ENCODE measurements at places on chromosomes 2 and 18. TPM values are rescaled to one million over a fixed set of nuclear protein-coding genes. Genes with fewer than 3 reads are reported as not detected.

CPLX4 gene
- not detected for total RNA-seq

DNA sequence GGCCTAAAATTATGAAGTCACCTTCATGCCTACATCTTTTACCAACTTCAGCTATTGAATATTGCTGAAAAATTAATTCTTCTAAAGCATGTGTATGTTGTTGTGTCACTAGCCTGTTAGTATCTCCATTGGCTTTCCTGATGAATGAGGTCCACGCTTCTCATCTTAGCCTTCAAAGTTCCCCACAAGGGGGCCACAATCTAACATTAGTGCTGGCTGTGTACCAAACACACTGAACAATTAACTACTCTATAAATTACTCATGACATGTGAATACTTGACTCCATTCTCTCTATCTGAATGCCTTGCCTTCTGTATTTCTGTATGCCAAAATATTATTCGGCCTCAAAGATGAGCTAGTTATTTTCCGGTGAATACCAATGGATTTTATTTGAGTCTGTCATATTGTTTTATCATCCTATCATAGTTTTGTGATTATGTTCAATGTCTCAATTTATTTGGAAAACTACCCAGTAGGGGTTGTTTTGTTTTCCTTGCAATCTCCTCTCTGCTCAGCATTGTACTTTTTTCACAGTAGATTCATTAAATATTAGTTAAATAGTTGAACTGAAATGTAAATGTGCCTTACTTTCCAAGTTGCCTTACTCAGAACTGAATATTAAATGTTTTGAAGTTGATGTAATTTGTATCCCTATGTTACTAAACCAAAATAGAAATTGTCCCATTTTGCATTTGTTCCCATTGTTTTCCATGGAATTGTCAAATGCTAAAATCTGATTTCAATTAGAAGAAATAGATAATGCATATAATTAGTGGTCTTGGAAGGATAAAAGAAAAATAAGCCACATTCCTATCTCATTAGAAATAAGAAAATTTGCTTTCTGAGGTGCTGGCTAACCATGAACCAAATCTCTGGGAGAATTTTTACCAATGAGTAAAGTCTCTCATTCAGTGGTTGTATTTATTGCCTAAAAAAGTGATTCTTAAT, 208.4 kb upstream of the COL3A1 start:
- no peak for DNase-seq

GRCh38 chr18:55320424-55321264, 267.3 kb downstream of the TCF4 start:
- no peak for DNase-seq

LCT gene
- not detected for total RNA-seq

DNA sequence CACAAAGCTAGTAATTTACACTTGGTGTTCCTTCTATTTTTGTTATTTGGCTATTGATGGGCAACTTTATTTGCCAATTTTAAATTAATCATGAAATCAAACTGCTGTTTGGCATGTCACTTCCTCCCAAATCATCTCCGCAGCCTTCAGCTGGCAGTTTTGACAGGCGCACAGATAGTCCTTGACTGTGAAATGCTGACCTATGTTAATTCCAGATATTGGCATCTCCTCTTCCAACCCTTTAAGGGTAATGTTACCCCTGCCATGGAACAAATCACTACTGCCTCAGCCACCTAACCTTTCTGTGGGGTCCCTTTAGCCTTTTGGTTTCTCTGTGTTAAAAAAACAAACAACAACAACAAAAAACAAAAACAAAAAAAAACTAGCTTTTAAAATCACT, 182.4 kb upstream of the TANK start:
- no peak for DNase-seq

RPRM gene
- 0.98 TPM for total RNA-seq

DNA sequence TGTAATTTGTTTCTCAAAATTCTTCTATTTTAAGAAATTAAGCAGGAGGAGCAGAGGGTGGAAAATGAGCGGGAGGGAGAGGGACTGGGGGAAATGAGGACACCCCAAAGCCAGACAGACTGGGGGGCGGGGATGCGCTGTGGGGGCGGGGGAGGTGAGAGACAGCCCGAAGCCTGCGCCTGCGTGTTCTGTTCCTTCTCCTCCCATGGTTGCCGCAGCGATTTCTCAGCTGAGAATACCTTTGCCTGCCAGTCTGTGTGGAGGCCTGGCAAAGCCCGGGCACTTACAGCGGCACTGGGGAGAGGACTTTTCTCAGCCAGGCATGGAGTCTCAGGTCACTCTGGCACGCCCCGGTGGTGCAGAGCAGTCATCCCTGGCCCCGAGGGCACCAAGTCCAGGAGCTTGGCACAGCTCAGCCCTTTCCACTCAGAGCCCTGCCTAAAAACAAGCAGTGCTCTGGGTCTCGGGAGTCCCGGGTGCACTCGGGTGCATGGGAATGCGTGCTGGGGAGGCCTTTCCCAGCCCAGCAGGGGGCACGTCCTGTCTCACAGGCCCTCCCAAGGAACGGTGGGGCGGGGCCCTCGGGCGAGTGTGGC, 289.3 kb upstream of the HS6ST1 start:
- peak; percentile 23 for DNase-seq

PARD3B gene
- total RNA-seq = 28.3 TPM

TUBA3D gene
- not detected for total RNA-seq

GRCh38 chr18:63073481-63073880, 246.1 kb downstream of the BCL2 start:
- no peak for DNase-seq

GAL3ST2 gene
- total RNA-seq = 50.8 TPM

GRCh38 chr2:156511803-156512202, 75.6 kb downstream of the GPD2 start:
- no peak for DNase-seq

SOWAHC gene
- 42.4 TPM for total RNA-seq

GRCh38 chr18:56044239-56044638, 456.2 kb upstream of the TCF4 start:
- DNase-seq = no peak

CAPN14 gene
- 0.09 TPM for total RNA-seq

STAT1 gene
- 91.7 TPM for total RNA-seq

DNA sequence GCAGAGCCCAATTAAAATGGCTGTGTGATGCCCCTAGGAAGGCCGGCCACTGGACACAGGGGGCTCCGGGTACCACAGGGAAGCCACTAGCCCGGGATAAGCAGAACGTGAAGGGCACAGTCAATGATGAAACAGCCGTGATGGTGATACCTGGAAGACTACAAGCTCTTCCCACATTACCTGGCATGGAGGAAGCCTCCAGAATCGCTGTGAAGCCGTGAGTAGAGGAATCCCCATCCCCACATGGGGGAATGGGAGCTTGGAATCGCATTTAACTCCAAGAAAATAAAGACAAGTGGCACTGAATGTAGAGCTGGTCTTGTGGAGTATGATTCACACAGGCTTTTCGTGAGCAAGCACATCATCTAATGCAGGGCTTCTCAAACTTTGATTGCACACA, 16.1 kb downstream of the GALNT14 start:
- DNase-seq = no peak

DNA sequence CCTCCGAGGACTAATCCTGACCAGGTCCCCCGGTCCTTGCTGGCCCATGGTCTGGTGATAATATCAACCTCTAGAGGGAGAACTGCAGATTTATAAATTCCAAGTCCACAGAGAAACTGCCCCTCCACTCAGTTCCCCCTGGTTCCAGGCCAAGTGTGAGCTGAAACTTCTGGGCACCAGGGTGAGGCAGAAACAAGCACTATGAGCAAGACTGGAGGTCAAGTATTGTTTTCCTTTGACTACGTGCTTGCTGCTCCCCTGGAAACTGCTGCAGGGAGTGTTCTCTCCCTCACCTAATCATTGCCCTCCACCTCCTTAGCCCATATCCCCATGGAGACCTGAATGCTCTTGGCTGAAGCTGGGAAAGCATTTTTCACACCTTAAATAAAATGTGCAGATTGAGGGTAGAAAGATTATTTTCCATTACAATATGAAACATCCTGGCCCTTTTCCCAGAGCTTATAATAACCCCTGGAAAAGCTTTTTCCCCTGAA, 135.2 kb downstream of the RDH14 start:
- DNase-seq = no peak

- no peak for DNase-seq
Observed at GRCh38 chr18:42100911-42101310, 145.9 kb downstream of the PIK3C3 start.

- no peak for DNase-seq
Observed at GRCh38 chr2:128454980-128455720, 136.5 kb upstream of the HS6ST1 start.

DNA sequence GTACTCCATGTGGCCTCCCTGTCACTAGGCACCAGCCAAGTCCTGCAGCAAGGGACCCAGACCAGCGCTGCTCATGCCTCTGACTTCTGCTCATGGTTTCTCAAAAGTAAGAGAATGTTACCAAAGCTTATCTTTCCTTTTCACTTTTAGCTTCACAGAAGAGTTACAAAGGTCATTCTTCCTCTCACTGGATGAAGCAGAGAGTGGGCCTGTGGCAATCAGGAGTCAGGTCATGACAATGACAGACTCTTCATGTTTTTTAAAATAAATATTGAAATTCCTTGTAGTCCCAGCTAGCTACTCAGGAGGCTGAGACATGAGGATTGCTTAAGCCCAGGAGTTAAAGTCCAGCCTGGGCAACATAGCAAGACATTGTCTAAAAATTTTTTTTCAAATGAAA, 126.1 kb downstream of the OSR1 start:
- DNase-seq = no peak

- DNase-seq = no peak
Observed at GRCh38 chr2:196468394-196468793, 171.1 kb upstream of the CCDC150 start.

DNA sequence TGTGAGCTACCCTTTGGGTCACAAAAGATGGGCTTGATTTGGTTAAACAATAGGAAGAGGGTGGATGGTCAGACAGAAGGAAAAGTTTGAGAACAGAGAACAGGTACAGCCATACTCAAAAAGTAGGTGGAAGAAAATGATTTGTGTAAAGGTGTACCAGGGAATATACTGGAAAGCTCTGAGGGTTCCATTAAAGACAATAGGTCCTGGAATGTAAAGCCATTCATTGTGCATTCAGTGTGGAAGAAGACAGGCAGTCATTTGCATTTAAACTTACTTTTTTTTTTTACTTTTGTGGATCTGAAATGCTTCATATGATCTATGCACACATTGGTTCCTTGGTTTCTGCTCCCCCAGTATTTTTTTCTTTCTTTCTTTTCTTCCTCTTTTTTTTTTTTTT, 581.4 kb upstream of the PIK3C3 start:
- no peak for DNase-seq

- DNase-seq = no peak
Observed at GRCh38 chr2:181104512-181105115, 124.2 kb downstream of the UBE2E3 start.

GRCh38 chr2:141923657-141924056, 207.2 kb downstream of the LRP1B start:
- DNase-seq = no peak

SERPINB3 gene
- not detected for total RNA-seq

GRCh38 chr2:226906163-226906693, 70.4 kb downstream of the RHBDD1 start:
- no peak for DNase-seq

- DNase-seq = no peak
Observed at GRCh38 chr18:22999212-22999611, 66.1 kb downstream of the RBBP8 start.

DNA sequence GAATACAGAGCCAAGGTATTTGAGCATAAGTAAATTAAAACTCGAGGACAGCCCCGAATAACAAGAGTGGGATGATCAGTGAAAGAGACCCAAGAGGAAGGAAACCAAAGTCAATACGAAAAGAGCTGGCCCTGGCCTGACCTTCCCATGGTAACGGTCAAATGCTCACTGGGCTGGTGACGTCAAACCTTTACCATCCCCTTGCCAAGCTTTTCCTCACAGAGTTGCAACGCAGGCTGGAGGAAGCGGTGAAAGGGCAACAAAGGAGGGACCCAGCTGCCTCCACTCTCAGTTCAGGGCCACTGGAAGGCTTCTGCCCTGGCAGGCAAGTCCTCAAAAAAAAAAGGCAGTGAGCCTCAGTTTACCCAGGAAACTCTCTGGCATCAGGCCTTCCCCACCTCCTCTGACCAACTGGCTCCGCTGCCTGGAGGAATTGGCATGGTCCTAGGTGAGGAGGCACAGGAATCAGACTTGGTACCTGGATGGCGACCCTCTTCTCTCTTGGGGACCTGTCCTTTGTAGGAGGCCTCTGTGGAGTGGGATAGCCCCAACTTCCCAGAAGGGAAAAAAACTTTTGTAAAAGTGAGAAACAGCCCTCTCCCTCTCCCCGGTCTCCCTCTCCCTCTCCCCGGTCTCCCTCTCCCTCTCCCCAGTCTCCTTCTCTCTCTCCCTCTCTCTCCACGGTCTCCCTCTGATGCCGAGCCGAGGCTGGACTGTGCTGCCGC, 212.4 kb downstream of the ANAPC1 start:
- peak; percentile 46 for DNase-seq

DNA sequence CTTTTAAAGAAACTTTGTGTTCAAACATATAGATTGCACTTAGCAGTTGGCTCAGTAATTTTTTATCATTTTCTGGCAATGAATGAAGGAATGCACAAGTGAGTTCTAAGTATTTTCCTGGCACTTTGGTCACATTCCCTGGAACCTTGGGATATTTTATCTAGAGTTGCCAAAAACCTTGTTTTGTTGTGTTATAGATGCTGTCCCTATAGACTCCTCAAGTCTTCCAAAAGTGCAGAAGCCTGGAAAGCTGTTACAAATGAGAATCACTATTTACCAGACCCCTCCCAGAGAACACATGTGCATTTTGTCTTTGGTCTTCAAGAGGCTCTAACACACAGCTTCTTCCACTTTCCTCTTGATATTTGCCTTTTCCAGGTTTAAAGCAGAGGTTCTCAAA, 108.3 kb downstream of the RND3 start:
- DNase-seq = no peak

All from left colon (tissue), 2 donors.